ENCODE measurements at places on chromosomes 6 and 20. TPM values are rescaled to one million over a fixed set of nuclear protein-coding genes. Genes with fewer than 3 reads are reported as not detected.

The DNMT3B gene
- total RNA-seq = 3.5 TPM

The VARS1 gene
- 229 TPM for total RNA-seq

The VIP gene
- total RNA-seq = not detected

The ZNF292 gene
- 38.2 TPM for total RNA-seq

The TMEM200A gene
- total RNA-seq = 0.10 TPM

The OPN5 gene
- not detected for total RNA-seq

The NT5E gene
- 58.4 TPM for total RNA-seq

All from Panc1 (cell line).